H4 (cell line): ENCODE measurements at places on chromosomes 2 and 18. TPM values are rescaled to one million over a fixed set of nuclear protein-coding genes. Genes with fewer than 3 reads are reported as not detected.

- peak; percentile 36 for DNase-seq
Measured at GRCh38 chr2:49251766-49252165, 97.5 kb upstream of the FSHR start.

- no peak for DNase-seq
Measured at GRCh38 chr2:222043897-222044296, 254.9 kb downstream of the PAX3 start.

- no peak for DNase-seq
Measured at GRCh38 chr2:40386177-40386576, 65.7 kb downstream of the SLC8A1 start.

Gene KLHL41
- 0.23 TPM in 1 of 2 replicates, not detected in the other for total RNA-seq

- DNase-seq, result no peak
Measured at GRCh38 chr2:84880645-84881521, at the start of gene TRABD2A. Gene TRABD2A (minus strand): TSS chr2:84881084. CDS start chr2:84881039, 45 bp downstream.
